ENCODE measurements at places on chromosomes 16 and 17.

DNA sequence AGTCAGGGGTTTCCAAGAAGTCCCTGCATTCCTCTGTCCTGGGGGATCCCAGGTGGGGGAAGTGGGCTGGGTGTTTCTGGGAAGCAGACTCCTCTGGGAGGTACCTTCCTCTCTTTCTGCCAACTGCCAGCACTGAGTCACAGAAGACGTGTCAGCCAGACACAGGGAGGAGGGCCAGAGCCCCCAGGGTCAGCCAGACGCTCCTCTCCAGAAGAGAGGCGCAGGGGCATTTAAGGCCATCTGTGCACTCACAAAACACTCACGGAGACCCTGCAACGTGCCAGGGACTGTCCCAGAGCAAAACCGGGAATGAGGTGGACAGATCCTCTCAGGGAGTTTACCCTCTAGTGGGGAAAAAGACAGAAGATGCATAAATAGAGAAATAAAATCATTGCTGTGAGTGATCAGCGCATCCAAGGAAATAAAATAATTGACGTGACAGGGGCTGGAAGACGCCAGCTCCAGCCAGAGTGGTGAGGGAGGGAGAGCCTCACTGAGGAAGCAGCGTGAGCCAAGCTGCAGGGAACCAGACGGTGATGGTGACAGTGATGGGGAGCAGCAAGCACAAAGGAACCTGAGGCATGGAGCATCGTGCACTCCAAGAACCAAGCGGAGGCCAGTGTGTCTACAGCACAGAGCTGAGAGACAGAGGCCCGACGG, 105.4 kb downstream of the ZNF423 start:
- DNase-seq, result no peak

DNA sequence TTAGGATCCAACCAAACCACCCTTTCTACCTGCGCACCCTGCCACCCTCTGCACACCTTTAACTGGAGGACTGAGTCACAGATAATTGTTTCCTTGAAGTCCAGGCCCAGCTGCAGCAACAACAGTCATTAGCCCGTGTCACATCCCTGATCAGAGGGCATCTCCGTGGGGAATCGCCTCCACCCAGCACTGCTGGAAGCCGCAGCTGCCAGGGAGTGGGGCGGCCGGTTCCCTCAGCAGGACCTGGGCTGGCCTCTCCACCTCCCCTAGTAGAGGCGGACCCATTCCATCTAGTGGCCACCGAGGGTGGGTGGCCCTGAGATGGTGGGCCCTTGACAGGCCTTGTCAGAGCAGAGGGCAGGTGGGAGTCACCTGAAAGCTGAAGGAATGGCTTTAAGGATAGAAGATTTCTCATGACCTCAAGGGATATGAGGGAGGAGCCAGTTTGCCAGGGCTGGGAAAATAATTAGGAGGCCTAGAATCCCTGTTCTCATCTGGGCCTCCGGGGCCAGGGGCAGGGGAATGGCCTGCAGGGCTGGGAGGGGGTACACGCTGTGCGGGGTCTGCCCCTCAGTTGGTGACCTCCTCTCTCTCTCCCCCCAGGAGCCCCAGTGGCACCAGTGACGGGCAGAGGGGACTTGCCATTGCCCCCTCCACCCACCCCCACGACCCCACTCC, 6.2 kb downstream of the PRSS53 start:
- no peak for DNase-seq

DNA sequence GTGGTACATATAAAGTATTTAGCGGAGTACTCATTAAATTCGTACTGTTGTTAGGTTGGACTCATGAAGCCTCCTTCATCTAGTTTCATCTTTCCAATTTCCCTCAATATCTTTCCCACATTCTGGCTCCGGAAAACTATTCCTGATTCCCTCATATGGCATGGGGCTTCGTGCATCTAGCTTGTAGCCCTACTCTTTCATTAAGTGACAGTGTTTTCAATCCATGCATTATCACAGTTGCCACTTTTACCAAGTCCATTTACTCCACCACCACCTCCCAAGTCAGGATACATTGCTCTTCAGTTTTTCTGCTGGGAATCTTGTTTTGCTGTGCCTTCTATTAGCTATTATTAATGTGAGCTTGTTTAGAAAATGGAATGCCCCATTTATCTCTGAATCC, 1032.1 kb upstream of the RBFOX1 start:
- no peak for DNase-seq

- DNase-seq, result no peak
These were observed 488 bp upstream of the SEBOX start for GRCh38 chr17:28365487-28365886.

DNA sequence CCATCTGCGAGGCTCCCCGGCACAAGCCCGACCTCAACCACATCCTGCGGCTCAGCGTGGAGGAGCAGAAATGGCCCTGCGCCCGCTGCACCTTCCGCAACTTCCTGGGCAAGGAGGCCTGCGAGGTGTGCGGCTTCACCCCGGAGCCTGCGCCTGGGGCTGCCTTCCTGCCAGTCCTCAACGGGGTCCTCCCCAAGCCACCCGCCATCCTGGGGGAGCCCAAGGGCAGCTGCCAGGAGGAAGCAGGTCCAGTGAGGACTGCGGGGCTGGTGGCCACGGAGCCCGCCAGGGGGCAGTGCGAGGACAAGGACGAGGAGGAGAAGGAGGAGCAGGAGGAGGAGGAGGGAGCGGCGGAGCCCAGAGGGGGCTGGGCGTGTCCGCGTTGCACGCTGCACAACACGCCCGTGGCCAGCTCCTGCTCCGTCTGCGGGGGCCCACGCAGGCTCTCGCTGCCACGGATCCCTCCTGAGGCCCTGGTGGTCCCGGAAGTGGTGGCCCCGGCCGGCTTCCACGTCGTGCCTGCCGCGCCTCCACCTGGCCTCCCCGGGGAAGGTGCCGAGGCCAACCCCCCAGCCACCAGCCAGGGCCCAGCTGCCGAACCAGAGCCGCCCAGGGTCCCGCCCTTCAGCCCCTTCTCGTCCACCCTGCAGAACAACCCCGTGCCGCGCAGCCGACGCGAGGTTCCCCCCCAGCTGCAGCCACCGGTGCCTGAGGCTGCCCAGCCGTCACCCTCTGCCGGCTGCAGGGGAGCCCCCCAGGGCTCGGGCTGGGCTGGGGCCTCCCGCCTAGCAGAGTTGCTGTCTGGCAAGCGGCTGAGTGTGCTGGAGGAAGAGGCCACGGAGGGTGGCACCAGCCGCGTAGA, 13.1 kb upstream of the PRR35 start:
- no peak for DNase-seq

GRCh38 chr16:24139282-24139681, 116.9 kb upstream of the CACNG3 start:
- no peak for DNase-seq

- DNase-seq, result no peak
These were observed 5.1 kb downstream of the TTYH2 start for GRCh38 chr17:74218436-74218835.

GRCh38 chr16:53908731-53909130, 204.8 kb downstream of the FTO start:
- DNase-seq, result no peak

- DNase-seq, result no peak
These were observed 5.1 kb upstream of the EVPL start for GRCh38 chr17:76032073-76032779.

DNA sequence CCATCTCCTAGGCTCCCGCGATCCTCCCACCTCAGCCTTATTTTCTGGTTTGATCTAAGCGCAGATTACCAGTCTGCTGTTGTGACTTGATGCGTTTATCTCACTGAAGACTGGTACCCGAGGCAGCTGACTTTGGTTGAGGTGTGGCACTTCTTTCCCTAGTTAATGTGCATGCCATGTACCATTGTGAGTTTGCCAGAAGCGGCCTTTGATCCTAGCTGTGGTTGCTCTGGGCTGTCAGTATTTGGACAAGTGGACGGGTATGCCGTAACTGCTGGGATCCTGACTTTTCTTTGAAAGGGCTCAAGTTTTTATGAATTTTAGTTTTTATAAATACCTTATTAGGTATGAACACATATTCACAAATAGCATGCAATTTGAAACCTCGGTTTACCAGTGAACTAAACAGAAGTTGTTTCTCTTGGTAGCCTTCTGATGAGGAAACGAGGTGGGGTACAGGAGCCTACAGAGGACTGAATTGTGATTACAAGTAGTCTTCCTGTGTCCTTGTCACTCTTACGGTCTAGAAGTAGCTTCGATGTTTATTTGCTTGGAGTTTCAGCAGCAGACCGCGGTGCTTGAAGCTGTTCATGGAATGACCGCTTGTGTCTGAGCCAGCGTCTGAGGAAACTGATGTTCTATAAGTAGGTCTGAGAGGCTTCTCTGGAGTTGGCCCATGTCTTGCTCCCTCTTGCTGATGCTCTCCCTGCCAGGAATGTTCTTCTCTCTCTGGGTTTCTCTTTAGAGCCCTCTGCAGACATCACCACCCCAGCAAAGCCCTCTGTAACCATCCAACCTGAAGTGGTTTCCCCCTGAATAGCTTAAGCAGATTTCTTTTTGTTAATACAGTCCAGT, 40.0 kb downstream of the SEC14L1 start:
- DNase-seq, result no peak

GRCh38 chr16:68374246-68374805, 63.5 kb downstream of the PRMT7 start:
- DNase-seq, result no peak
